Stimulated activated CD8-positive, alpha-beta memory T cell treated with anti-CD3 and anti-CD28 coated beads, Interleukin-7, amount 100 ng/mL, for 4 hours (primary cell): ENCODE measurements at places on chromosomes 11 and 22.

GRCh38 chr22:50599816-50600455, 657 bp upstream of the MAPK8IP2 start:
- no peak for DNase-seq

DNA sequence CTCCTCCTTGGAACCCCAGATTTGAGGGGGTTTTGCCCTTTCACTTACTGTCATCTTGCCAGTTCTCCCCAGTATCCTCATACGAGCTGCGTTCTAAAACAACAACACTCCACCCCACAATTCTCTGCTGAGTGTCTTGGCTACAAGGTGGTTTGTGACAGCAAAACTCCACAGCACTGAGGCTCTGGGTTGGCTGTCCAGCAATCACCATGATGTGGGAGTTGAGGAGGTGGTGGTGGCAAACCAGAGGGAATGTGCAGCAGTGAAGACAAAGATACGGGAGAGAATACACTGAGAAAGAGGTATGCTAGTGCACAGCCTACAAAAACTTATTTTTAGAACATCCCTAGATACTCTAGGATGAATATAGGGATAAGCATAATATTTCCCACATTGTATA, 335.0 kb downstream of the C11orf87 start:
- DNase-seq = no peak

GRCh38 chr11:110812086-110812733, 100.0 kb upstream of the ARHGAP20 start:
- no peak for DNase-seq

DNA sequence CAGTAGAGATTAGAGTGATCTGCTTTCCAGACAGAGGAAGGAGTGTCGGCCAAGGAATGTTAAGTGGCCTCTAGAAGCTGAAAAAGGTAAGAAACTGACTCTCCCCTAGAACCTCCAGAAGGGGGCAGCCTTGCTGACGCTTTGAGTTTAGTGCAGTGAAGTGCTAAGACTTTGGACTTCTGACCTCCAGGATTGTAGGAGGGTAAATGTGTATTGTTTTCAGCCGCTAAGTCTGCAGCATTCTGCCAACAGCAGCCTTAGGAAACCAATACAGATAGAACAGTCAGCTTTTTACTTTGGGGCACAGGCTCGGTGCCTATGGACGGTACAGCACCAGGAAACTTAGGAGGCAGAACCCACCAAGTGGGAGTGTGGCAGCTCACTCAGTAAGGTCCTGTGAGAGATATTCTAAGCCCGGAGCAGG, 3.6 kb upstream of the TBC1D22A start:
- no peak for DNase-seq

DNA sequence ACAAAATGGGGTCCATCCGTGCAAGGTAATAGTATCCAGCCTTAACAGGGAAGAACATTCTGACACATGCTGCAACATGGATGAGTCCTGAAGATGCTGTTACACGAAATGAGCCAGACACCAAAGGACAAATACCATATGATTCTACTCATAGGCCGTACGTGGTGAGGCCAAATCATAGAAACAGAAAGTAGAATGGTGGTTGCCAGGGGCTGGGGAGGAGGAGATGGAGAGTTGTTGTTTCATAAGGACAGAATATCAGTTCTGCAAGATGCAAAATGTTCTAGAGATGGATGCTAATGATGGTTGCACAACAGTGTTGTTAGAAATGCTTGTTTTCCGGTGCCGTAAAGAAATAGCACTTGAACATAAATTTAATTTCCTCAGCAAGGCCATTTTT, 2.6 kb downstream of the TBX10 start:
- no peak for DNase-seq

GRCh38 chr11:1333091-1333772, 23.8 kb upstream of the TOLLIP start:
- DNase-seq = no peak

GRCh38 chr22:20180245-20180630, 29.4 kb upstream of the CCDC188 start:
- no peak for DNase-seq

GRCh38 chr11:7077101-7077500, 11.7 kb upstream of the RBMXL2 start:
- no peak for DNase-seq

DNA sequence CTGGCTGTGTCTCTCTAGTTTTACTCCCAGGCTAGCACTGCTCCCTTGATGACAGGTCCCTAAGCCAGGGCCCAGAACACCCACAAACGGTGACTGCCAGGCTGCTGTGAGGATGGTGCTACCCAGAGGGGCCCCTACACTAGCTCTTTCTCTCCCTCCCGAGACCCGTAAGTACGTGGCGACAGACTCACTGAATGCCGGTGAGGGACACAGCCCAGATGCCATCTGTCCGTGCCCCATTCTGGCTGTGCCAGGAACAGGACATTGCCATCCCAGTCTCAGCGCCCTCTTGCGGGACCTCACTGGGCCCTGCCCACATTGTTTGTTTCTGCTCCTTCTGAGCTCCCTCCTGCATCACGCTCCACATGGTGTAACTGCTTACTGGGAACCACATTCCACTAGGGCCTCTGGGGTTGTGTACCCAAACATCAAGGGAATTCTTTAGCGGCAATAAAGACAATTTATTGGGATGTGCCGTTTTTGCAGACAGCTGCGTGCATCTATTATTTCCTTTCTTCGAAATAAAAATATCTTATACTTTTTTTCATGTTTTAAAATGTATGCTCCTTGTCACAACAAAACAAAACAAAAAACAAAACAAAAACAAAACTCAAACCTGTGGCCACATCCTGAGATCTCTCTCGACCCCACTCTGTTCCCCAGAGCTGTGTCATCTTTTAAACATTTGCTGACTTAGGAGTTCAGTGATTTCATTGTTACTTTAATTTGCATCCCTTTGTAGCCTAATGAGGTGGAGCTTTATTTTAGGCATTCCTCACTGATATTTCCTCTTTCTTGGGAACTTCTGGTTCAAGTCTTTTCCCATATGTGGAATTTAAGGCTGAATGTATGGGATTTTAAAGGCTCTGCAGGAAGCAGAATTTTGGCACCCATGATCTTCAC, 4.4 kb upstream of the TPCN2 start:
- no peak for DNase-seq

DNA sequence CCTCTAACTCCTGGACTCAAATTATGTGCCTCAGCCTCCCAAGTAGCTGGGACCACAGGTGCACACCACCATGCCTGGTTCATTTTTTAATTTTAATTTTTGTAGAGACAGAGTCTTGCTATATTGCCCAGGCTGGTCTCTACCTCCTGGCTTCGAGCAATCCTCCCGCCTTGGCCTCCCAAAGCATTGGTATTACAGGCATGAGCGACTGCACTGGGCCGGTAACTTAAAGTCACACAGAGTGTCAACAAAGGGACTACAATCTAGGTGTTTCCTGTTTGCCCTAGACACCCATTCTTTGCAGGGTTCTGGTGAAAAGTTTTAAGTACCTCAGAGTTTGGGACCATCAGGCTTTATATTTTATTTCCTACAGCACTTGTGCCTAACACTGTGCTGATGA, 8.4 kb downstream of the UVRAG start:
- DNase-seq = no peak

- no peak for DNase-seq
Measured at GRCh38 chr11:27926981-27927481, 180.9 kb downstream of the KIF18A start.

DNA sequence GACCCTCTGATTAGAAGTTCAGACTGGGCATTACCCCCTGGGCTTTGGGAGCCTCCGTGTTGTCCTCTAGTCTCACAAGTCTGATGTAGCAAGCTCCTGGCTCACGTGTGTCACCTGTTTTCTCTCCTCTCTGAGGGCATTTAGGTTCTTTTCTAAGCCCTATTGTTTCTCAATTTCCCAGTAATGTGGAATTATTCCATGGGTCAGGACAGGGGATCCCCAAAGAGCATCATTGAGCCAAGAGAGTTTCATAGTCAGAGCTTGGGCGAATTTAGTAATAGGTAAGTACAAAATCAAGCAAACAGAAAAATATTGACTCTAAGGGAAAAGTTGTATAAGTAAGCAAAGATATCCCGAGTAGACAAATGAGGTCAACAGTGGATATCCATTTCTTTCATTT, 57.3 kb downstream of the PPP6R2 start:
- no peak for DNase-seq
